Astrocyte (in vitro differentiated cells and primary cell): ENCODE measurements at places on chromosomes 4 and X.

- peak; percentile 38 for DNase-seq
Observed at GRCh38 chr4:74189331-74190043, 31.6 kb downstream of the MTHFD2L start.

DNA sequence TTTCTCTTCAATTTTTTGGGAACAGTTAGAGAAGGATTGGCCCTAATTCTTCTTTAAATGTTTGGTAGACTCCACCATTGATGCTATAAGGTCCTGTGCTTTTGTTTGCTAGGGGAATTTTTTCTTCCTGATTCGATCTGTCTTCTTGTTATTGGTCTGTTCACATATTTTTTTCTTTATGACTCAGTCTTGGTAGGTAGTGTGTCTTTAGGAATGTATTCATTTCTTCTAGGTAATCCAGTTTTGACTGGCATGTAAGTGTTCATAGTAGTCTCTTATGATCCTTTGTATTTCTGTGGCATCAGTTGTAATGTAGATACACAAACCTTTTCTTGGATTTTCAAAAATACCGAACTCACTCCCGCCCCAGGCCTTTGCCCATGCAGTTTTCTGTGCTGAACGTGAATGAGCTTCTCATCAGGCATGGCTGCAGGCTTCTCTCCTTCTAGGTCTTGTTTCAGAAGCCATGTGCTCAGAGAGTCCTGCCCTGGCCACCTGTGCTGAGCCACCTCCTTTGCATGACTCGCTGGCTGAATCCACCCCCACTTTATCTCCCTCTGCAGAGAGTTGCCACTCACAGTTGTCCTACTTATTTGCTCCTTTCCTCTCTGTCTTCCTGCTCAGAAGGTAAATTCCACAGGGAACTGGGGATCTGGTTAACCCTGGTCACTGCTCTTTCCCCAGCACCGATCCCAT, 67.0 kb downstream of the STK32B start:
- DNase-seq = no peak

- no peak for DNase-seq
Observed at GRCh38 chr4:147829401-147830101, 97.7 kb downstream of the ARHGAP10 start.

DNA sequence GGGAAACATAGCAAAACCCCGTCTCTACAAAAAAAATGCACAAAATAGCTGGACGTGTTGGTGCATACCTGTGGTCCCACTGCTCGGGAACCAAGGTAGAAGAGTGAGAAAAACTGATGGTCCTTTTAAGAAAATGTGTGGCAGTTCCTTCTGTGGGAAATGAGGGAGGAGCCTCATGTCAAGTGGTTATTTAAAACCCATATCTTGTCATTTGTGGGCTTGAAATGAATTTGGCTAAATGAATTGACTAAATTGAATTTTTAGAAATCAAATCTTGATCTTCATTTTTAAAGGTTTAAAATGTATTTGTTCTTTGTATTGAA, 16.2 kb upstream of the LAMP2 start:
- no peak for DNase-seq

- DNase-seq = no peak
Observed at GRCh38 chrX:114924423-114924822, 93.0 kb downstream of the IL13RA2 start.
